ENCODE measurements at places on chromosomes 13 and 19.
A peak's percentile ranks its signal among the peaks of the same experiment; 100 is the strongest.

DNA sequence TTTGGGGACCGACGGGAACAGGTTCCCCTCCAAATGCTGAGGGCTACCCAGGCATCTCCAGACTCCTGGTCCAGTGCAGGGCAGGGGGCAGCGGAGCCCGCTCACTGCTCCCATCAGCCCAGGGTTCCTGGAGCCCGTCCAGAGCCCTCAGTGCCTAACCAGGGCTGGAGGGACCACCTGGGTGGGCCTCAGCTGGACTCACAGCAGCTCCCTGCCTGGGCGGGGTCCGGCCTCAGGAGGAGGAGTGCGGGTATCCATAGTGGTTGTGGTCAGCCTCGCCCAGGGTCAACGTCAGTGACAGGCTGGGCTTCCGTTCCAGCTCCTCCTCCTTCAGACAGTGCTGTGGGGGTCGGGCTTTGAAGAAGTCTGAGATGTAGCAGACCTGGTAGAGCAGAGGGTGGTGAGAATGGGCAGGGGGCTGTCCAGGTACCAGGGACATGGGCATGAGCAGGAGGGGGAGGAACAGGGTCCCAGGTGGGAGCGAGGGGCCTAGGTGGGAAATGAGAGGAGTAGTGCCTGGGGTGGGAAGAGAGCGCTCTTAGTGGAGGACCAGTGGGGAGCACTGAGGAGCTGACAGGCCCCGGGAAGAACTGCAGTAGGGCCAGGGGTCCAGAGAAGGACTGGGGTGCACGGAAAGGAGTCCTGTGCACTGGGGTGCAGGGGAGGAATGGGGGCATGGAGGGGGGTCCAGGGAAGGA, 9.9 kb downstream of the PLPP2 start:
- no peak for DNase-seq

- no peak for DNase-seq
Measured at GRCh38 chr13:31250435-31250834, 50.7 kb downstream of the B3GLCT start.

GRCh38 chr13:29568731-29569130, 26.8 kb downstream of the SLC7A1 start:
- no peak for DNase-seq

DNA sequence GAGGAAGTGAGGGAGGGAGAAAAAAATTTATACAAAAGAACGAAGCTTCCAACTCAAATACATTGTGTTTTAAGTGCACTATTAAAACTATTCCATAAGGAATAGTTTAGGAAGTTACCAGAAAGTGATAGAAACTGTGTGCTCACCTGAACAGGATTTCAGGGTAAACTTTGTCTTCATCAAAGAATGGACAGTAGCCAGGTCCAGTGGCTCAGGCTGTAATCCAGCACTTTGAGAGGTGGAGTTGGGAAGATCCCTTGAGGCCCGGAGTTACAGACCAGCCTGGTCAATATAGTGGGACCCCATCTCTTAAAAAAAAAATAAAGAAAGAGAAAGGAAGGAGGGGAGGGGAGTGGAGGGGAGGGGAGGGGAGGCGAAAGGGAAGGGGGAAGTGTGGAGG, 13.0 kb upstream of the CDADC1 start:
- no peak for DNase-seq

GRCh38 chr13:39419876-39420275, 183.1 kb downstream of the LHFPL6 start:
- peak; percentile 13 for DNase-seq

GRCh38 chr19:19032420-19033175, 719 bp downstream of the SUGP2 start:
- peak; percentile 59 for DNase-seq

GRCh38 chr13:22235285-22235949, 564.5 kb downstream of the FGF9 start:
- no peak for DNase-seq

- DNase-seq: no peak
Measured at GRCh38 chr19:30132343-30133075, 190.5 kb downstream of the URI1 start.

- no peak for DNase-seq
Measured at GRCh38 chr19:7986321-7987113, 18.9 kb downstream of the ELAVL1 start.

DNA sequence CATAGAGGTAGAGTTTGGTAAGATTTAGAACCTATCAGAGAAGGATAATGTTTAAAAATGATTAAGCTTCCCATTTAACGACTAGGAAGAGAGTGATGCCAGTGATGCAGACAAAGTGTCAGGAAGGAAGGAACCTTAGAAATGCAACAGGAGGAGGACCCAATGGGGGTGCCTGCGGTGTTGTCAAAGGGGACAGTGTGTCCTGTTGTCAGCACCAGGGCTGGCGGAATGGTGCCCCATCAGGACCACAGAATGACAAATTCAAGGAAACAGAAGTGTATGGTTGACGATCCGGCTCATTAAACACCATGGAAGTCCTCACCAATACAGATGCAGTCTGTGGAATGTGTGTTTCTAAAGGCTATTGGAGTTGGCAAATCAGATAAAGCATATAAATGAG, 19.3 kb downstream of the ATP12A start:
- DNase-seq: no peak

DNA sequence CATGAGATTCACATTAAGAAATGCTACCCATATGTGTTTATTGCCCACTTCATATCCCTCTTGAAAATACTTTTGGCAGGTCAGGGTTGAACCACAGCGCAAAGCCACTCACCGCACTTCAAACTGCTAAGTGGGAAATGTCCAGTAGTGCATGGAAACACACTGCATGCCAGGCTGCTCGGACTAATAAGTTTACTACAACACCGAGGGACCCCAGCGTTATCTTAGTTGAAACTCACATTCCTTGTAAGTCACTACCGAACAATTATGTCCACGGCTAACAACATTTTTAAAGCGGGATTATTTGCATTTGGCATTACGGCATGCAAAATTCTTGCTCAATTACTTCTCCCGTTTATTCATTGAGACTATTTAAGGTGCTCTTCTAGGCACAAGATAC, 4.0 kb downstream of the BRD4 start:
- no peak for DNase-seq
